ENCODE measurements at places on chromosomes 1 and 21.

DNA sequence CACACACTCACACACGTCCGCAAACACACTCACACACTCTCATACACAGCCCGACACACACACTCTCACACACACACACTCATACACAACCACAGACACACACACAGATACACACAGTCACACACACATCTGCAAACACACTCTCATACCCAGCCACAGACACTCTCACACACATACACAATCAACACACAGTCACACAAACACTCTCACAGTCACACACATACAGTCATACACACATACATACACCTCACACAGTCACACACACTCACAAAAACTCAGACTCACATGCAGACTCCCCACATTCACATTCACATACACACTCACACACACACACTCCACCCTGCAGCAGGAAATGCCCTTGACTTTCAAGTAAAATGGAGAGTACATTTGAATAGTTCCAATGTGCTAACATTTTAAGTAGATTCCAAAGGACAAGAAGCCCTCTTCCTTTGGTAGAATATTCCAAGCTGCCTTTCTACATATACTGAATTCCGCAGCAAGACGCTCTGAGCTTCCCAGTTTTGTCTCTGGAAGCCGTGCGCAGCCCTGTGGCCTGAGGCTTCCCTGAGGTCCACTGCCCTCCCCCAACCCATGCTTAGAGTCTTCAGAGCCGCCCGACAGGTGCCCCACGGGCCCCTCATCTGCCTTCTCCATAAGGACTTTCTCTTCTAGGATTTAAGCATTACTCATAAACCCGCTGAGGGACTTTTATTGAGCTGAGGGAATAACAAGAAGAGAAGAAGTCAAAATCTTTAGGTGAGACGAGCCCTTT is 9.7 kb downstream of the BATF3 start:
- DNase-seq: no peak

DNA sequence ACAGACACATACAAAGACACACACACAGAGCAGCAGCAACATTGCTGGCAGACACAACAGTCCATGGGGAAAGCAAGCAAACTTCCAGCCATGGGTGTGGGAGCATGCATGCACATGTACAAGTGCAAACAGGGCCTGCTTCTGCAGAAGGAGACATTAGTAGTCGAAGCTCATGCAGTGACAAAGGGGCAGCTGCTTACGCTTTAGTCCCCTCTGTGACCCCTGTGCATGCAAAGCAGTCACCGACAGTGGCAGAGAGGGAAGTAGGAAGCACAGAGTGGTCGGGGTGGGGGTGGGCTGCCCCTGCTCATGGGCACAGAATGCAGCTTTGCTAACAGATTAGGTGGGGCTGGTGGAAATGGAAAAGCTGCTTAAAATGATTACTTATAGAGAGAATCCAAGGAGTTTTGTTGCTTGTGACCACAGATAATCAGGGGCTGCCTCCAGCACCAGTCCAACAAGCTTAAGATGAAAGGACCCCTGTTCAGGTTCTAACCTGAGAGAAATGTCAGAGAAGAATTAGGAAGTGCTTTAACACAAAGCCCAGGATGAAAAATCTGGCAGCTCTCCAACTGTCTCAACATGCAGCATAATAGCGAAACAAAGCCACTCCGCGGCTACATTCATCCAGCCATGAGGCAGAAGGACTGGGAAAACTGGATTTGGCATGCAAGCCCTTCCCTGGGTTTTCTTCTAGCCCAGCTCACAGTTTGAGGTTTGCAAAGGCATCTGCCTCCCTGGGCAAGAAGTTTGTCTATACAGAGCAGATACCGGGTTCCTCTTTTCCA is 378.9 kb downstream of the KCNH1 start:
- no peak for DNase-seq

GRCh38 chr1:67192902-67193301 is 26.6 kb downstream of the IL23R start:
- DNase-seq: no peak

- no peak for DNase-seq
Measured at GRCh38 chr1:90851711-90852050, 134.6 kb upstream of the BARHL2 start.

GRCh38 chr1:57517587-57518374 is 93.9 kb upstream of the DAB1 start:
- DNase-seq: no peak

DNA sequence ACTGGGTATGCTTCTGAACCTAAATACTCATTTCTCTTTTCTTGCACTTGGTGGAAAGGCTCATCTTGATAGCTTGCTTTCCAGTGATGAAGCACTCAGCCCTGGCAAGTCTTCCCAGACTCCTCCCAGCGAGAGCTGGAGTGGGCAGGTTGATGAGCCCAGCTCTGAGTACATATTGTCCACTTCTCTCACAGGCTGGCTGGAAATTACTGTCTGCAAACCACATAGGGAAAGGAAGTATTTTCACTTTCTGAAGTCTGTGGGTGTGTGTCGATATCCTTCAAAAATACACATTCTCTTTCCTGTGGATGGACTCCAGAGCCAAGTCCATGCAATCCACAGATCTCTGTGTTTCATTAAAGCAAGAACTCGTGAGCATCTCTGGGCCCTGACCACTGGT is 38.7 kb upstream of the CNTN2 start:
- DNase-seq: no peak

- no peak for DNase-seq
Measured at GRCh38 chr1:179351281-179351680, 14.5 kb upstream of the AXDND1 start.

GRCh38 chr1:56135069-56135863 is 444.1 kb downstream of the PLPP3 start:
- DNase-seq: no peak

DNA sequence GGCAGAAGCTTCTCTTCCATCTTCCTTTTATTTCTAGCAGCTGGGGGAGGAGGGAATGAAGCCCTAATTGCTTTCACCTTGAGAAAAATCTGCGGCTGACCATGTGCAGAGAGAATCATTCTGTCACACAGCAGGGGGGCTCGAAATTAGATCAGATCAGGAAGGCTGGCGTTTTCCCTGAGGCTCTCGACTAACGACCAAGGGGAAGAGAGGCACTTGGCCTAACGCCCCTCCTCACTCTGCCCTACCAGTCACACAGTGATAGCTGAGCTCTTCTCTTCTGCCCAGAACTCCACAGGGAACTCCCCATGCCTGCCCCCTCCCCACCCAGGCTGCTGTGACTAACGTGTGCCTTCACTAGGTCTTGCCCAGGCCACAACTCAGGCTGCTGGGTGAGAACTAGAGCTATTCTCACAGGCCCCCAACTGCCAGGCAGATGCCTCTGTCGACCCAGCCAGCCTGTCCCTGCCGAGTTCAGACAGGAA is 26.5 kb upstream of the KHDRBS1 start:
- DNase-seq: no peak

- DNase-seq: no peak
Measured at GRCh38 chr1:168091720-168092550, 44.8 kb downstream of the GPR161 start.

DNA sequence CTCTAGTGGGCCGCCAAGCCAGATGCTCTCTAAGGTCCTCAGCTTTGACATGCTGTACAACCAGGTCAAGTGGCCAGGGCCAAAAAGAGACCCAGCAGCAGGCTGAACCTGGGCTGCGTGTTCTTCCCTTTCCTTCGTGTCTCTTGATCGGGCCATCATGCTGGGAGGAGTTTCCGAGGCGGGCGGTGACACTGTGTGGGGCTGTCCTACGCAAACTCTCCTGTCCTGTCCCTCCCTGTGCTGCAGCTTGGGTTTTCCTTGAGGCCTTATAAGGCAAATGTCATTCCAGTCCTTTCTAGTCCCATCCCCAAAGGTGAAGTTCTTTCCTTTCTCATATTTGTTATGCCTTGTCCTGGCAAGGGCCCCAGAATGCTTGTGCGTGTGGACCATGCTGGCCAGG is 56.7 kb downstream of the ARHGEF10L start:
- no peak for DNase-seq

GRCh38 chr1:2981981-2982614 is 39.2 kb upstream of the ACTRT2 start:
- no peak for DNase-seq

DNA sequence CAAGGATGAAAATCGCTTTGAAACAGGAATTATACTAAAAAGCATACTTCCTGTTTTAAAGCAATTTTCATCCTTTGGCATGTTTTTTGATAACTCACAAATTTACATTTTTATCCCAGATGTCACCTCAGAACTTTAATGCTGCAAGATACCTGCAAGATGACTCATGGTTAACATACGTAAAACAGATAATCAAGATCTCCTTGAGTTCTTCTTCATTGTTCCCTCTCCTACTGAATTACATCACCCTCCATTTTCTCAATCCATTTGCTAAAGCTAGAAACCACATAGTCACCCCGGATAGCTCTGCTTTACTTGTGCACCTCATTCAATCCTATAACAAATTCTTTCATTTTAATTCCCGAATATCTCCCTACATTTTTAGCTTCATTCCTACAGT is 1114.2 kb downstream of the PLA2G4A start:
- DNase-seq: no peak

DNA sequence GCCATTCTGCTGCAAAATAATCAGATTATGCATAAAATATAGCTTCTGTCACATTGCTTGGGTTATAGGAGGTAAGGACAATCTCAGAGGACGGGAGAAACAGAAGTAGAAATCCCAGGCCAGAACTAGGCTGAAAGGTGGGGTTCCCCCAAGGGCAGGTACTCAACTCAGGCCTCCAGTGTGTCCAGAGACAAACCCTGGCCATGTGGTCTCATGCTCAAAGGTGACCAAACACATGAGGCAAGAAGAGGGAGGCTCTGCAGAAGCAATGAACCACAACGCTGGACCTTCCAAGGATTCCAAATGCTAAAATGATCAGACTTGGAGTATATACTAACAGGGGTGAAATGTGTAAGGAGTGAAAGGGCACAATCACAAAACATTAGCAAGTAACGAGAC is 103.8 kb downstream of the DMRTB1 start:
- no peak for DNase-seq

DNA sequence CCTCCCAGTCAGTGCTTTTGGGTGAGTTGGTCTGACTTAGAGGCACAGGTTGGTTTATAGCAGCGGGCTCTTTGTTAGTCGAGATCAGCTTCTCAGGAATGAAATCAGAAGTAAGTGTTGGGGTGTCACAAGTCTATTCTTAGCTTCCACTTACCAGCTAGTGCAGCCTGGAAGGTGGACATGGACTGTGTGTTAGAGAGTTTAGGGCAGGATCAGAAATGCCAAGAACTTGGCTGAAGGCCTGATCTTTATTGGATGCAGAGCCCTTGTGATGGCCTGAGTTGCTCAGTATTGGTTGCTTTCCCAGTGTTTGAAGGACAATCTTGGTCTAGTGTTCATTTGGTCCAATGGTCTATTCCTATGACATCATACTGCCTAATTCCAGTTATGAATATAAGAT is 377.0 kb upstream of the USP24 start:
- no peak for DNase-seq

DNA sequence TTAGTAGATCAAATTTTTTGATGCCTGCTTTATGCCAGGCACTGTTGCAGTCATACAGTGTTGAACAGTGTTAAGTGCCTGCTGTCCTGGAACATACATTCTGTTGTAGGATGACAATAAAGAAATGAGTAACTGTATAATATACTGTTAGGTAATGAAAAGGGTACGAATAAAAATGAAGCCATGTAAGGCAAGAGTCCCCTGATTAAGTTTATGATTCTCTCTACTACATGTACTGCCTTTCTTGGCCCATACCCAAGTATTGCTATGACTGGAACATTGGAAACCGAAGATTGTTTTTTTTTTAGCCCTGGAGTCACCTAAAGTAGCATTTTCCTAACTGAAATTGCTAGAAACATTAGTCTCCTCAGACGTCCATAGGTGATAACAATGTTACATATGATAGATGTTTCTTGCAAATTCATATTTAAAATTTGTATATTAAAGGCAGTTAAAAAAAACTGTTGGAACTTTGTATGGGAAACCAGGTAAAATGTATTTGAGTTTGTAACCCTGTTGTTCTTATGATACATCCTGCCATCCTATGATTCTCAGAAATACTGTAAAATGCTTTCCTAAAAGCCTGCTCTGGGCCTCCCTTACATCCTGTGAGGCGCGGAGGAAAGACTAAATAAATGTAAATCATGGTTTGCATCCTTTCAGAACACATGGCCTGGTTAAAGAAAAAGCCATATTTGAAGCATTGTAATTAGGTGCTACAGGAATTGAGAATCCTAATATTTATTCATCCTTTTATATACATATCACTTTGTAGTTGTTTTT is 5.8 kb downstream of the ATP5PB start:
- no peak for DNase-seq

DNA sequence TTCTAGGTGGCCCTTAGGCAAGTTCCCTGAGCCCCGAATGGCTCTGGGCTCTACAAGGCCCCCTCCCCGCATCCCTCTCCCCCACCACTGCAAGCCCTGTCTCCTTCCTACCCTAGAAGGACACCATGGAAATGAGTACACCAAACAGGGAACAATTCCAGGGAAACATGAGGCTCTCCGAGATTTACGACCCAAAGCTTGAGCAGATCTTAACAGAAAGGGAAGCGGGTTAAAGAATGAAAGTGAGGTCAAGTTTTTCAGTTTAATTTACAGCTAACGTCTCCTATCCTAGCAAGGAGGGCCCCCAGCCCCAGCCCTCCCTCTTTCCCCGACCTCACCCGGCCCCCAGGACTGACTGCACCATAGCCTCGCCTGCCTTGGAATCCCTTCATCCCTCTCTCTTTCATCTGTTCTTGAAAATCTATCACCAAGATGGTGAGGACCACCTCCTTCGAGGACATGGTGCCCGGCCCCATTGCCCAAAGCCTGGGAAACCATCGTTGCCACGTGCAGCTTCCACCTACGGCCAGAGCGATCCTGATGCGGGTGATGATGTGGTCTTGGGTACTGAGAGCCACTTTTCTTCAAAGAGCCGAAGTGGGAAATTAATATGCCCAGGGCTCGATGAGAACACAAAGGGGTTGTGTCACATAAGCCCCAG is 30.5 kb downstream of the SIM2 start:
- no peak for DNase-seq

GRCh38 chr1:12601700-12602658 is 16.0 kb downstream of the DHRS3 start:
- no peak for DNase-seq

DNA sequence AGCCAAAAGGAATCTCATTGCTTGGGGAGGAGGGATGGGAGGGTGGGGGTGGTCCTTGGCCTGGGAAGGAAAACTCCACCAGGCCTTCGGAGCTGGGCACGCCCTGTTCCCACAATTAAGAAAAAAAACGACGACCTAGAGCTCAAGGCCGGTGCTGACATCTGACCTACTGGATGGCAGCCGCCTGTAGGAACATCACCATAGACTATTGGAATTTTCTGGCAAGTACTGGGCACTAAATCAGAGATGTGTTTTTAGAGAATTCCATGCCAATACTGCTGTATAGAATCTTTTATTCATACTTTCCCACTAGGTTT is 729 bp downstream of the NADK start:
- no peak for DNase-seq

DNA sequence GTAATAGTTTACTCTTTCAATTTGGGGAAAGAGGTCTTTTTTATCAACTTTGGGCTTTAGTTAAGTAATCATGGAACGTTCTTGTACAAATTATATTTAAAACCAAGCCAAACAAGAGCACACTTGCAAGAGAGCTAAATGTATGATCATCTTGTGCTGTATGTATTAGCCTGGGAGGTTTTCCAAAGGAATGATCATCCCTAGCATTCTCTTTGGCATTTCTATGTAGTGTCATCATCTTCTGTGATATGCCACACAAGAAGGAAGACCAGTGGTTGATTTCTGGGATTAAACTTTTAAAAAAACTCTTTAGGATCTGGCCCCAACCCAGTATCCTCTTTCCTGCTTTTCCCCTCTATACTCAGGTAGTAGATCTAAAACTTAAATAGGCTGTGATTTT is 38.4 kb upstream of the KCNQ4 start:
- no peak for DNase-seq

GRCh38 chr21:37001441-37001840 is 5.1 kb upstream of the RIPPLY3 start:
- no peak for DNase-seq

GRCh38 chr21:28832013-28832714 is 160.5 kb downstream of the LTN1 start:
- no peak for DNase-seq

Data from hypothalamus (tissue), 51 donors.